Cardiac muscle cell (in vitro differentiated cells and primary cell): ENCODE measurements at places on chromosomes 3 and 15. TPM values are rescaled to one million over a fixed set of nuclear protein-coding genes. Genes with fewer than 3 reads are reported as not detected.

The HTR3E gene
- not detected in 2 replicates for total RNA-seq

The RTP3 gene
- total RNA-seq: not detected in 2 replicates

The ONECUT1 gene
- total RNA-seq: 0.18 TPM in 1 of 2 replicates, not detected in the other

The ROPN1 gene
- not detected in 2 replicates for total RNA-seq

The GOLGA6L24 gene
- total RNA-seq: not detected in 2 replicates

The GPR160 gene
- total RNA-seq: 0.53 TPM in 1 of 2 replicates, not detected in the other

The PSMD2 gene
- total RNA-seq: 314 and 456 TPM in 2 replicates

The ZBED2 gene
- total RNA-seq: not detected in 2 replicates

The ERICH6 gene
- total RNA-seq: 0.18 TPM in 1 of 2 replicates, not detected in the other

The CLDN16 gene
- 0.18 TPM in 1 of 2 replicates, not detected in the other for total RNA-seq

The SCAPER gene
- 17.9 and 27.0 TPM in 2 replicates for total RNA-seq

The GABRB3 gene
- total RNA-seq: 1.5 and 3.0 TPM in 2 replicates

The CPLX3 gene
- not detected in 2 replicates for total RNA-seq

The THAP10 gene
- total RNA-seq: 4.6 and 5.9 TPM in 2 replicates

The GOLGA8S gene
- total RNA-seq: 0.04 TPM in 1 of 2 replicates, not detected in the other

The NR2E3 gene
- total RNA-seq: 0.09 TPM in 1 of 2 replicates, not detected in the other

The INKA1 gene
- total RNA-seq: 4.3 and 5.9 TPM in 2 replicates

The CSPG4 gene
- 17.2 and 30.6 TPM in 2 replicates for total RNA-seq

The UACA gene
- total RNA-seq: 58.7 and 127 TPM in 2 replicates

The HESX1 gene
- total RNA-seq: 2.5 and 6.4 TPM in 2 replicates

The ANKRD34C gene
- not detected in 2 replicates for total RNA-seq

The LRTM1 gene
- not detected in 2 replicates for total RNA-seq

The CAMK2N2 gene
- total RNA-seq: not detected in 2 replicates

The IGSF10 gene
- total RNA-seq: 0.18 and 0.33 TPM in 2 replicates

The GUCA1C gene
- total RNA-seq: not detected in 2 replicates

The CCDC80 gene
- 21.7 and 26.4 TPM in 2 replicates for total RNA-seq

The SCN11A gene
- 0.28 and 0.60 TPM in 2 replicates for total RNA-seq

The SERINC4 gene
- 0.21 and 0.71 TPM in 2 replicates for total RNA-seq

The UROC1 gene
- total RNA-seq: not detected in 2 replicates

The RARB gene
- 26.8 and 27.2 TPM in 2 replicates for total RNA-seq
